Spinal cord (tissue), 10 donors: ENCODE measurements at places on chromosomes 11 and 22. TPM values are rescaled to one million over a fixed set of nuclear protein-coding genes. Genes with fewer than 3 reads are reported as not detected.

- no peak for DNase-seq
Observed at GRCh38 chr11:34619062-34619516, 1.8 kb upstream of the EHF start.

DNA sequence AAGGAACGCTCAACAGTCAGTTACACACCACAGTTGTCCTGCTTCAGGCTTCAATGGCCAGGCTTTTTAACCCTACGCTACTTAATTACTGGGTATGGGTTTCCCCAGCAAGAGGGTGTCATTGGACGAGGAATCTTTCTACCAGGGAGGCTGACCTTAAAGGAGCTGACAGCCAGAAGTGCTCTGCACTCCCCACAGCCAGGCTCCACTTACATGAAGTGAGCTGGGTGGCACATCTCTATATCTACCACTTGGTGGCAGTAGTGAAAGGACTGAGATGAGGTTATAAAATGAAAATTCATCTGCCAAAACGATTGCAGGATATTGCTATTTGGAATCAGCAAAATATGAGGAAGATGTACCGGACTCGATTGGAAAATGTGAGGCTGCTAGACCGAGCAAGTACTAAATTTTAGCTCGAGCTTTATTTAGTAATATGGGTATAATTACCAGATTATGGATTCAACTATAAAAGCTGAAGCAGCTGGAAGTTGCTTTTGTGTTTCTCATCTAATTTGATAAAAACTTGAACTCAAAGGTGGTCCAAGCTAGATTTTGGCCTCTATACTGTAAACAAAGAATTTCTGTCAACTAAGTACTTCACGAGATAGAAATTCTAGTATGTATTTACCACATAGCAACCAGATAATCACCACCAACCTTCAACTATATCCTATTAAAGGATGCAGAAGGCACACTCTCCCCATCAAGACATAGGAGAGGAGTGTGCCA is 53.9 kb upstream of the CEP126 start:
- no peak for DNase-seq

DNA sequence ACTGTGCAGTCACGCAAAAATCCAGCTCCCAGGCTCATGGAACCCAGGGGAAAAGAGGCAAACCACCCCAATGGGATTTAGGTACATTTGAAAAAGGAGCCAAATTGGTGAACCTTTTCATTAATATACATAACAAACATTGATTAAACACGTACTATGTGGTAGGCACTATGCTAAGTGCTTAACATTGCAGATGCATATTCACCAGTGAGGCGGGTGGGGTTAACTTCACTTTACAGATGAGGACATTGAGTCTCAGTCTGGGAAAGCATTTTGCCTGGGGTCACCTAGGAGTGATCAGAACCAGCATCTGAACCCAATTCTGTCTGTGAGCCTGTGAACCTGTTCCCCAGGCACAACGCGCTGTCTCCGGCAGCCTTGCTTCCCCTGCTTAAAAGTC is 146.3 kb downstream of the COMMD9 start:
- no peak for DNase-seq

The NCR3LG1 gene
- total RNA-seq = 14.4 TPM

The GNG3 gene
- 25.6 TPM for total RNA-seq

The SOX6 gene
- total RNA-seq = 31.3 TPM
